ENCODE measurements at places on chromosomes 4 and X.

GRCh38 chrX:27591938-27592337 is 1.8 kb downstream of the DCAF8L2 start:
- no peak for DNase-seq

DNA sequence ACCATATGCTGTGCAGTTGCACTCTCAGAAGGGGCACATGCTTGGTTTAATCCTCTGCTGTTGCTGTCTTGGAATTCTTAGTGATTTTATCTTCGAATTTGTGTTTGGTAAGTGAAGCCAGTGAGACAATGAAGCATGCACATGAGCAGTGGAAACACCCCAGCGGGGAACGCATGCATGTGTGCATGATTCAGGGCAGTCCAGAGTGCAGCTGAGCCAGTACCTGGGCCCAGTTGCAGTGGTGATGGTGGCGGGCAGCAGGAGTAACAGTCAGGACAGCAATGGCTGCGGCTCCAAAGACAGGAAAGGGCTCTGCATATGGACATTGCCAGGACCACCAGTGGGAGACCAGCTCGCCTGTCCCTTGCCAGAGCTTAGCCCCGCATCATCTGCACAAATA is 14.3 kb upstream of the TMEM165 start:
- DNase-seq: no peak

GRCh38 chrX:30627818-30628652 is 25.2 kb upstream of the GK start:
- no peak for DNase-seq

DNA sequence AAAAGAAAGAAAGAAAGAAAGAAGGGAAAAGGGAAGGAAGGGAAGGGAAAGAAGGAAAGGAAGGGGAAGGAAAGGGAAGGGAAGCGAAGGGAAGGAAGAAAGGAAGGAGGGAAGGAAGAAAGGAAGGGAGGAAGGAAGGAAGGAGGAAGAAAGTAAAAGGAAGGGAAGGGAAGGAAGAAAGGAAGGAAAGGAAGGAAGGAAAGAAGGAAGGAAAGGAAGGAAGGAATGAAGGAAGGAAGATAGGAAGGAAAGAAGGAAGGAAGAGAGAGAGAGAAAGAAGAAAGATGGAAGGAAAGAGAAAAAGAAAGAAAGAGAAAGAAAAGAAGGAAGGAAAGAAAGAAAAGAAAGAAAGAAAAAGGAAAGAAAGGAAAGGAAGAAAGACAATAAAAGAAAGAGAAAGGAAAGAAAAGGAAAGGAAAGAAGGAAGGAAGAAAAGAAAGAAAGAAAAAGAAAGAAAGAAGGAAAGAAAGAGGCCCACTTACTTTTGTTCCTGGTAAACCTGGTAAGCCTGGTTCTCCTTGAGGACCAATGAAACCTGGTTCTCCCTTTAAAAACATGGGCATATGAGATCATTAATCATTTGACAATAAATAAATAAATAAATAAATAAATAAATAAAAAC is 105.9 kb upstream of the ETNPPL start:
- DNase-seq: no peak

DNA sequence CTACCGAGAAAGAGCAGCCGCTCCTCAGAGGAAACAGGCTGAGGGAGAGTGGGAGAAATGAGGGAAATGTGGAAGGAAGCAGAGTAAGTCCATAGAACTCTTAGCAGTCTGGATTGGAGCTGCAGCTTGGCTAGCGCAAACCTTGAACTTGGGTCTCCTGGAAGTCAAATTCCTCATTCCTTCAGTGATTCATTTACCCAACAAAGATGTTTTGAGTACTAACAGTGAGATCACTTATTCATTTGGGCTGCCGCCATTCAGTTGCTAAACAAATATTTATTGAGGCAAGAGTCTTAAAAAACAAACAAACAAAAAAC is 51.5 kb downstream of the SEL1L3 start:
- DNase-seq: no peak

DNA sequence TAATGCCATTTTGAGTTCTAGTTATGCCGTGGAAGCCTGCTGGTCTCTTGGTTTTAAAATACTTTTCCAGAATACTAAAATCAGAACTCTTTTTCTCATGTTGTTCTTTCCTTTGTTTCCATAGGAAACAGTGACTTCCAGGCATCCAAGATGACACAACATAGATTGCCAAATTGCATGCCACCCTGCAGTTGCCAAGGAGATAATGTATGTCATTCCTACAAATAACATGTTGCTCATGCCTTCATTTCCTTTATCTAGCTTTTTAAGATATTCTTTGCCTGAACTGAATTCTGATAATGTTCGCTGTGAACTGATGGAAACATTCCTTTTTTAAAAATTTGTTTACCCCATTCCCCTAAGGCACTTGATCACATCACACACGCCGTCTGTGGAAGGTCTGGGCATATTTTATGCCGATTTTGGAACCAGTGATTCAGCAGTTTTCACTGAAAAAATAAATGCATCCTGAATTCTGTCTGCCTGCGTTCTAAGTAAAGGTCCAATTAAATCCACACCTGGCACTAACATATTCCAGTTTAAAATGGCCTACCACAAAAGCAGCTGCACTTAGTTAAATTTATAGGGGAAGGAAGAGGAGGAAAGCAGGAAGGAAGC is 38.0 kb upstream of the COX7B2 start:
- no peak for DNase-seq

GRCh38 chr4:148434075-148434773 is 8.0 kb downstream of the NR3C2 start:
- DNase-seq: no peak

GRCh38 chr4:161714931-161715330 is 448.9 kb downstream of the FSTL5 start:
- no peak for DNase-seq

- DNase-seq: no peak
These were observed 146.8 kb downstream of the FSTL5 start for GRCh38 chr4:162016991-162017390.

GRCh38 chr4:88981556-88981955 is 75.4 kb downstream of the FAM13A start:
- no peak for DNase-seq

- peak; percentile 17 for DNase-seq
These were observed 123.1 kb downstream of the BTC start for GRCh38 chr4:74671080-74671698.

- DNase-seq: no peak
These were observed 32.3 kb downstream of the PRDM8 start for GRCh38 chr4:80229590-80229989.

GRCh38 chr4:87974856-87975462 is 555 bp upstream of the SPP1 start:
- no peak for DNase-seq

DNA sequence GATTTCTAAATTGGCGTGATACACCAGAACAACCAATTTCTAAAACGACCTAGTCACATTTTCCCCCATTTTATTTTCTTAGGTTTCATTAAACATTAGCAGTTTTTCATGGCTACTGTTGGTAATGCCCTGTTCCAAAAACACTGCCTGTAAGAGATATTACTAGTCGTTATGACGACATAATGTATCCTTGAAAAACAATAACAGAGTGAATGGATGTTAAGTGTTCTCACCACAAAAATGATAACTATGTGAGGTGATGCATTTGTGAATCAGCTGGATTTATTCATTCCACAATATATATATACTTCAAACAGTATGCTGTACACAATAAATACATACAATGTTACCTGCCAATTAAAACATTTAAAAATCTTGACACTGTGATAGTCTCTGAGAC is 1147.6 kb upstream of the PCDH10 start:
- DNase-seq: no peak

DNA sequence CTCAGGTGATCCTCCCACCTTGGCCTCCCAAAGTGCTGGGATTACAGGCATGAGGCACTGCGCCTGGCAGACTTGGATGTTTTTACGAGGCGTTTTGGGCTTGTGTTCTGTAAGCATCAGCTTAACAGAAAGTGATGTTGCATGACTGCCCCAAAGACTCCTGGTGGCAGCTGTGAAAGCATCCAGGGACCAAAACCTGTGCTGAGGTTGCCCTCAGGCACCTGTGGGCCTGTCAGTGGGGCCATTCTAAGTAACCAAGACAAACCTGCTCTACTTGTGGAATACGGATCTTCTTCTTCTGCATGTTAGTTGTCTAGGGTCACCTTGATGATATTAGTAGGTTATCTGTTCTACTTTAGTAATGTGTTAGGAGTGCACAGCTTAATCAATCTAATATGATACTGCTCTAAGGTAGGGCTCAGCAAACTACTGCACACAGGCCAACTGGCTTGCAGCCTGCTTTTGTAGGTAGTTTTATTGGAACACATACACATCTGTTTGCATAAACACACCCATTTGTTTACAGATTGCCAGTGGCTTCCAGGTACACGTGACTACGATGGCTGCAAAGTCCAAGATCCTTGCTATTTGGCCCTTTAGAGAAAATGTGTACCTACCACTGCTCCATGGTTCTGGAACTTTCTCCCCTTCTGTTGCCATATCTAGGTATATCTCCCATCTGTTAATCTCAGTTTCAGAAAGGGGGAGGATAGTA is 136.7 kb downstream of the GPR143 start:
- no peak for DNase-seq

DNA sequence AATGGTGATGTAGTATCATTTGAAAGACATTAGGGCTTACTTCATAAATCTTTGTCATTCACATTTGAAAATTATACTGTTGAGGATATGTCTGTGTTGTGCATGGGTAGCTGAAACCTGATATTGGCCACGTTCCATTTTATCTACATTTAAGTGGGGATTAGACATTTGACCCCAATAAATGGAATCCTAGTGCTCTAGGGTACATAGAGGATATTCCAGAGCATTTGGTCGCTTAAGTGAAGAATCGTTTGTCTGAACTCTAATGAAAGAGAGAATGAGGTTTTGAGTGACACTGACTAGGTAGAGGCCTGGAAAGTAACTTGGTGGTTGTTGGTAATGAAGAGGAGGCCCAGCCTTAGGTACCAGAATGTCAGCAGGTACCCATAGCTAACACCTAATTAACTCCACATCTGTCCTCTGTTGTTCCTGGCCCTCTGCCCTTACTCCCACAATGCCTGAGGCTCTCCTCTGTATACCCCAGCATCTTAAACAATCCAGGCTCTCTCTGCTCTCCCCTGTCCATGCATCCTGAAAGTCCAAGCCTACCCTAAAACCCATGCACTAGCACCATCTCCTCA is 299.5 kb upstream of the KLF3 start:
- DNase-seq: no peak

DNA sequence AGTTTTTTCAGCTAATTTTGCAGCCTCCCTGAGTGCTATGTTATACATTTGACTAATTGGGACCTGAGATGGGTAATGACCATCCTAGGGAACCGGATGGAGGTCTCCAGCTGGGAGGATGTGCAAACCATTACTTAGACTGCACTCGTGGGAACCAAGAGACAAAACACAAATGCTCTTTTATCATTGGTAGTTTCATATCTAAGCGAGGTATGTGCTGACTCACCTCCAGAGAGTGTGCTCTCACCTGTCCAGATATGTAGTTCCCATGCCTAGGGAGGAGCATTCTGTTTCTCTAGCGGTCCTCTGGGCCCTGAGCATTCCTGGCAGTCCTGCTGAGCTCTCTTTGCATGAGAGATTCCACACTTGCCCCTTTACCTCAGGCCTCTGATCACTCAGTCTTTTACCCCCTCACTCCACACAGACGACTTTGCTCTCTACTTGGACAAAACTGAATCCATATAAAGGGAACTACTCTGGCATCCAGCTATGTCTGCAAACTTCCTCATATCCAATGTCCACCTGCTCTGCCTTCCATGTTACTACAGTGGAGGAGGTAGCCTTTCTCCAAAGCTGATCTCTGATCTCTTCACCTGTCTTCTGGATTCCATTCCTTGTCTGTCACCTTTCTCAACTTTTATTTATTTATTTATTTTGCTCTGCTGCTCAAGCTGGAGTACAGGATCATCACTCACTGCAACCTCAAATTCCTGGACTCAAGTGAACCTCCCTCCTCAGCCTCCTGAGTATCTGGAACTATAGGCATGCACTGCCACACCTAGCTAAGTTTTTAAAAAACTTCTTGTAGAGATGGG is 88.4 kb downstream of the LRP2BP start:
- DNase-seq: no peak

GRCh38 chr4:146978641-146979040 is 33.0 kb upstream of the TTC29 start:
- DNase-seq: no peak

GRCh38 chrX:153410373-153410772 is 899 bp upstream of the ZFP92 start:
- DNase-seq: no peak

GRCh38 chr4:166197166-166197565 is 324.1 kb downstream of the TLL1 start:
- DNase-seq: no peak

DNA sequence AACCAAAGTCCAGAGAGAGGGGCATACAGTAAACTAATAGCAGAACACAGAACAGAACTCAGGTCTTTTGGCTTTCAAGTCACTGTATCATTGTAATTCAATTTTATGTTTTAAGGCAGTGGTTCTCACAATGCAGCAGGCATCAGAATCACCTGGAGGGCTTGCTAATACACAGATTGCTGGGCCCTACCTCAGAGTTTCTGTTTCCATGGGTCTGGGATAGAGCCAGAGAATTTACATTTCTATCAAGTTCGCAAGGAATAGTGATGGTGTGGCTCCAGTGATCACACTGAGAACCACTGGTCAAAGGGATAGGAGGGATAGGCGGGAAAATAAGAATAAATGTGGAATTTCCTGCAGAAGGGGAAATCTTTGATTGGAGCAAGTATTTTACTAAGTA is 36.7 kb downstream of the LANCL3 start:
- DNase-seq: no peak

DNA sequence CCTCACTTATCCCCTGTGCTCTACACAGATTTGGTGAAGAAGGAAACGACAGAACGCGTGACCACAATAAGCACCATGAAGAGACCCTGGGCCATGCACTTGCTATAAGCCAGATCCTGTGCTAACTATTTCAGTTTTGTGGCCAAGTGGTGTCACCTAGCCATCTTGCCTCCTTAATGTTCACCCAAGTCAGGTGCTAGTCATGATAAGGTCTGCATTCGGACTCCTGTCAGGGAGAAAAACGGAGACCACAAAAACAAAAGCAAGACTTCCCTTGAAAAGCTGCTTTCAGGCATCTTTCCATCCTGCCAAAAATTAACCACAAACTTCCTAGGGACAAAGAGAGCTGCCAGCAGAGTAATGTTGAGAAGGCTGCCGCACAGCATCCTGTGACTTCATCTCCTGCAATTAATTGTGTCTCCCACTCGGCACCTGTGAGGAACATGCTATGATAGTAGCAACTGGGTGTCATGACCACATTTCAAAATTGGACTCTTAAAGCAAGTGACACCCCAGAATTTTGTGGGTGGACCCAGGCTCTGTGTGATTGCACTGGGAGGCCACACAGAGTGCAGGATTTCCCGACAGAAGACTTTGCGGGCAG is 8.8 kb upstream of the IDS start:
- no peak for DNase-seq

DNA sequence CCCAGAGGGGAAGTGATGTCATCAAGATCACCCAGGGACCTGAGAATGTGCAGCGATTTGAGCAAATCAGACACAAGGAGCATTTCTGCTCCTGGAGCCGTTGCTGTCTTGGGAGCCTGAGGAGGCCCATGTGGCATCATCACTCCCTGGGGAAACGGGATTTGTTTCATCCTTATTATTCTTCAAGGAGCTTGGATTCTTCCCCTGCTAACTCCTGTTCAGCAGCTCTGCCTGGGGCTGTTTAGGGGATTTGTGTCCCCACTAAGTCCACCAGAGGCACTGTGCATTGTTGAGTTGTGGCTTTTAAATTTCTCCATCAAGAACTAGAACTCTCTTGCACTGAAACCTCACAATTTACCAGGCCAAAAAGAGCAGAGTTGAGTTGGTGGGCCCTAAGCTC is 104.2 kb upstream of the MSX1 start:
- no peak for DNase-seq

GRCh38 chr4:1305781-1306455 is 16.2 kb downstream of the MAEA start:
- no peak for DNase-seq

- no peak for DNase-seq
These were observed 48.0 kb upstream of the NDST3 start for GRCh38 chr4:117986321-117986720.
